ENCODE measurements at places on chromosomes 7 and 10.
A peak's percentile ranks its signal among the peaks of the same experiment; 100 is the strongest.

DNA sequence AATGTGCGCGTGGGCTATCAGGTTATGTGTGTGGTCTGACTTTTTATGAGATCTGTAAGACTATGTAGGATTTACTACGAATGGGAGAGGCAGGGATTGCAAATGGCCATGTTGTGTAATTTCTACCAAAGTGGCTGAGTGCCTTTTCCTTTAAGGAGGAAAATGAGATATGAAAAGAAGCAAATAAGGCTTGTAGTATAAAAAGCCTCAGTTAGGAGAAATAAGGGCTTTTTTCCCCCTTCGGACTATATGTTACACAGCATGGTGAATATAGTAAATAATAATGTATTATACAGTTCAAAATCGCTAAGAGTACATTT, 447 bp upstream of the GPAM start:
- no peak for DNase-seq

GRCh38 chr10:79292891-79293746, 54.1 kb upstream of the PPIF start:
- no peak for DNase-seq

DNA sequence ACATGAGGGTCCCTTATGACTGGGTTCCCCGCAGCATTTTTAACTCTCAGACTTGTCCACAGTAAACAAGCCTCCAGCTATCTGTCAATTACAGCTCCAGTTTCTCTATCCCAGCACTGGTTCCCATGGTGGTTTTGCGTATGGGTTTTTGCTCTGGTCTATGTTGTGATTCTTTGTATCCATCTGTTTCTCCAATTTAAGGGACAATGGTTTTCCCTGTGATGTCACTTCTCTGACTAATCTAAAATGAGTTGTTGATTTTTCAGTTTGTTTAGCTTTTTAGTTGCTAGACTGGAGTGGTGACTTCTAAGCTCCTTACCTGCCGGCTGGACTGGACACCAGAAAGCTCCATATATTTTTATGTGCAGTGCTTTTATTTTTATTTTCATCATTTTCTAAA, 303.7 kb downstream of the INHBA start:
- DNase-seq: no peak

DNA sequence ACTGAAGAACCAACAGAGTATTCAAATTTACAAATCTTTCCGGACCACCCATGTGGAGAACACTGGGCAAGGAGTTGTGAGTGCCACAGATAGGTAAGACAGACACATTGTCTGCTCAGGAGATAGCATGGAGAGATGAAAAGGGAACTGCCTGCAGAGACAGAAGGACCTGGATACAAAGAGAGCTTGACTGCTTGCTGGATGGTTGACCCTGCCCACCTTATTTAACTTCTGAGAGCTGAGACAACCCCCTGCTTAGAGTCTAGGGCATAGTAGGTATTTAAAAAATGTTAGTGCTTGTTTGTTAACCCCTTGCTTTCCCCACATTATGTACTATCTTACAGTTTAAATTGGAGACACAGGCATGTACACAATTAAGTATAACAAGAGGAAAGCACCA, 314.1 kb downstream of the THSD7A start:
- no peak for DNase-seq

DNA sequence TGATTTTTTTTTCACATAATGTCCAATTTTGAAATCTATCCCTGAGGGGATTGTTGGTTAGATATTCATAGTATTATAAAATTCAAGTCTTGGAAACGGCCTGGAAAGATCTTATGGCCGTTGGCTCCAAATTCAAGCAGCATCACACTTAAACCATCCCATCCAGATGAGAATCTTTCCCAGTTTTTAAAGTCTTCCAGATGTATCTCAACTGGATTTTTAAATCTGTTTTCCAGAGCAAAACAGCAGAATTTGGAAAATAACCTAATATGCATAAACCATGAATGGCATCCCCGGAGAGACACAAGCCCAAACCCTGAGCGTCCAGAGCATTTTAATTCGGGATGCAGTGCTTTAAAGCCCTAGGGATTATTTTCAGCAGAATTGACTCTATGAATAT, 208.2 kb upstream of the PRKCQ start:
- DNase-seq: no peak

- DNase-seq: no peak
Measured at GRCh38 chr7:15561835-15562234, at the start of gene AGMO. TSS of gene AGMO (minus strand) at chr7:15562015.

DNA sequence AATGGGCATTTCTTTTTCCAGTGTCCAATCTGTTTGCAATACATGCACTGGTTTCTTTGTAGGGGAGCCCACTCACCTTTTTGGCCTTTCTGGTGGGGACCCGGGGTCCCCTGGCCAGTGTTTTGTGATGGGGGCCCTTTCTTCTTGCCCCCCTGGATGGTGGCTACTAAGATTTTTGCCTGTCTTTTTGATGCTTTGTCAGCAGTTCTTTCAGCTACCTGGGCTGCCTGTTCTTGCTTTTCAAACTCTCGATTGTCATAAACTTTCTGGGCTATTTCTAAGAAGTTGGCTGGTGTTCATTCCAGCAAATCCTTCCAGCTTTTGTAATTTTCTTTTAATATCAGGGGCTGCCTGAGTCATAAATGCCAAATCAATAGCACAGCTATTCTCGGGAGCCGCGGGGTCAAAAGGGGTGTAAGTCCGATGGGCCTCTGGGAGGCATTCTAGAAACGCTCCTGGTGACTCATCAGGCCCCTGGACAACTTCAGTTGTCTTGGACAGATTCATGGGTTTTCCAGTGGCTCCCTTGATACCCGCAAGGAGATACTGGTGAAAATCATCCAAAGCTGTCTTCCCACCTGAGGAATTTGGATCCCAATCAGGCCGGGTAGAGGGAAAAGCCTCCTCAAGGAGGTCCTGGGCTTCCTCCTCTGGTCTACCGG, 79.0 kb downstream of the PRR15 start:
- DNase-seq: no peak

GRCh38 chr10:6625428-6625827, 45.4 kb upstream of the PRKCQ start:
- DNase-seq: no peak

DNA sequence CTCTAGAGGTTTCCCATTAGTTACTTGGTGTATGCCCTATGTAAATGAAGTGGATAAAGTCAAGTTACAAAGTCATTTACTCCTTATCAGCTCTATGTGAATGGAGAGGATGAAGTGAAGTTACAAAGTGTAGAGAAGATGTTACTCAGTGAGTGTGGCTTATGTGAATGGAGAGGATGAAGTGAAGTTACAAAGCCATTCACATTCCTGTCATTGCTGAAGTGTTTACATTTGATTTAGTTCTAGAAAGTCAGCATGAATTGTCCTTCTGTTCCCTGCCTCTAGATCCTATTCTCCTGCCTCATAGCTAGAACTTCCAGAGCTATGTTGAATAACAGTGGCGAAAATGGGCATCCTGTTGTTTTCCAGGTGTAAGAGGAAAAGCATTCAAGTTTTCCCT, 880.1 kb downstream of the DNAJB9 start:
- no peak for DNase-seq

- DNase-seq: no peak
Measured at GRCh38 chr10:111725050-111725449, 458.5 kb downstream of the GPAM start.

- no peak for DNase-seq
Measured at GRCh38 chr10:131435760-131436457, 124.4 kb upstream of the TCERG1L start.

- DNase-seq: peak; percentile 29
Measured at GRCh38 chr10:131195558-131196159, 115.9 kb downstream of the TCERG1L start.

- no peak for DNase-seq
Measured at GRCh38 chr10:60762554-60762953, 15.7 kb upstream of the CDK1 start.

DNA sequence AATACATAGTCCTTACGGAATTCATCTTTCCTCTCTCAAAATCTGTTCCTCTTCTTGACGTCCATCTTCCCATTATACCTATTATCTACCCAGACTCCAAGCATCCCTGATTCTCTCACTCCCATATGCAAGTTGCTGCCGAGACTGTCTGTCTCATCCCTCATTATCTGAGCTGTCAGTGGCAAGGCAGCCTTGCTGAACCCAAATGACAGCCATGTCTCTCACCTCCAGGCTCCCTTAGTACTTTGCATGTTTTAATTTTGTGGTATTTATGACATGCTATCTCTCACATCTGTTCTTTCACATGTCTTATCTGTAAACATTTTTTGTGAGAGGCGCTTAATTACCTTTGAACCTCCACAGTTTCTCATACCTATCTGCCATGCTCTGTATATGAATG, 54.4 kb upstream of the IFRD1 start:
- DNase-seq: no peak

- no peak for DNase-seq
Measured at GRCh38 chr7:82950436-82950835, 212.2 kb downstream of the PCLO start.

GRCh38 chr10:86288695-86289576, 77.7 kb downstream of the GRID1 start:
- DNase-seq: peak; percentile 38

DNA sequence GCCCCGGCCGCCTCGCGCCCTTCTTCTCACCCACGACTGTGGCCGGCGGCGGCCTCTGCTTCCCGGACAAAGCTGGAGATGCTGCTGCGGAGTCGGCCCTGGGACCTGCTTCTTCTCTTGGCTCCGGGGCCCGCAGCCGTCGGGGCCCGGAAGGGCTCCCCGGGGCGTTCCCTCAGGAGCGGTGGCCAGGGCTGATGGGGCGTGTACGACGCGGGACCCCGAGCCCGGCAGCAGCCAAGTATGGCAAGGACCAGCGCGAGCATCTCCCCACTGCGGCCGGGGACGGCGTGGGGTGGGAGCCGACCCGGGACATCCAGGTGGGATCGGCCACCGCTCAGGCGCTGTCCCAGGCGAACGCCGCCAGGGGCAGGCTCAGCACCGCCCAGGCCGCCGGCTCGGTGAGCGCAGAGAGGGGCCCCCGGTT, 27.6 kb upstream of the BMS1 start:
- DNase-seq: peak; percentile 54

- DNase-seq: no peak
Measured at GRCh38 chr10:8439040-8439439, 384.6 kb downstream of the GATA3 start.

GRCh38 chr7:41261080-41261479, 441.8 kb downstream of the INHBA start:
- DNase-seq: no peak

- DNase-seq: peak; percentile 25
Measured at GRCh38 chr10:86265895-86266259, 100.7 kb downstream of the GRID1 start.

DNA sequence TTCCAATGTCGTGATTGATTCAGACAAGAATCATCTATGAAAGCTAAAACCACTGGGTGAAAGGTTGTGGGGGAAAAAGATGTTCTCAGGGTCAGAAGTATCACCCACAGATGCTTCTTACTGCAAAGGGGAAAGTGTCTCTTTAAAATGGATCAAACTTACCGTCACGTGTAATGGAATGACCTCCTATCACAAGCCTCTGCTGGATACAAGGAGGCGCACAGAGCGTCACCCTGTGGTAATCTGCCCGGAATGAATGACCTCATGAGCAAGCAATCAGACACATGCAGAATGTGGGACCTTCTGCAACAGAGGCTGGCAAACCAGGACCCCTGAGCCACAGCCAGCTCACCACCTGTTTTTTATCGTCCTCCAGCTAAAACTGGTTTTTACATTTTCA, 33.0 kb downstream of the WIPF3 start:
- no peak for DNase-seq

DNA sequence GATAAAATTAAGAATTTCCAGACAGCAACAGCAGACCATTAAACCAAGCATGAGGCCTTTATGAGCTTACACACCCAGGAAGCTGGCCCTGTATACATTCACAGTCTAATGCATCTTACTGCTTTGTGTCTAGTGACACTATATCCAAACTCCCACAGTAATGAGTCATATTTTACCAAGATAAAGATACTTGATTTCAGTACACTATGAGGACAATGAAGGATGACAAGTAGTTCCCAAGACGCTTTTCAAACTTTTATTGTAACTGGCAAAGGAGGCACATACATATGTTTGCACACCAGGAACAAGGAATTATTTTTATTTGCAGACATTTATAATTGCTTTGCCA, 148.0 kb downstream of the TSPAN12 start:
- DNase-seq: no peak

- DNase-seq: no peak
Measured at GRCh38 chr7:57867884-57868701, 418.1 kb downstream of the ZNF716 start.

- DNase-seq: no peak
Measured at GRCh38 chr10:90674461-90674860, 183.4 kb downstream of the HTR7 start.
